Endothelial cell (in vitro differentiated cells): ENCODE measurements at places on chromosomes 7 and 10.

- DNase-seq = no peak
These were observed 84.5 kb downstream of the RTKN2 start for GRCh38 chr10:62183857-62184795.

- DNase-seq = no peak
These were observed 1274.6 kb downstream of the REEP3 start for GRCh38 chr10:64795847-64796246.

- no peak for DNase-seq
These were observed 9.6 kb downstream of the CCL26 start for GRCh38 chr7:75762350-75762917.

GRCh38 chr7:103573479-103574058, 127.6 kb upstream of the SLC26A5 start:
- DNase-seq = no peak

DNA sequence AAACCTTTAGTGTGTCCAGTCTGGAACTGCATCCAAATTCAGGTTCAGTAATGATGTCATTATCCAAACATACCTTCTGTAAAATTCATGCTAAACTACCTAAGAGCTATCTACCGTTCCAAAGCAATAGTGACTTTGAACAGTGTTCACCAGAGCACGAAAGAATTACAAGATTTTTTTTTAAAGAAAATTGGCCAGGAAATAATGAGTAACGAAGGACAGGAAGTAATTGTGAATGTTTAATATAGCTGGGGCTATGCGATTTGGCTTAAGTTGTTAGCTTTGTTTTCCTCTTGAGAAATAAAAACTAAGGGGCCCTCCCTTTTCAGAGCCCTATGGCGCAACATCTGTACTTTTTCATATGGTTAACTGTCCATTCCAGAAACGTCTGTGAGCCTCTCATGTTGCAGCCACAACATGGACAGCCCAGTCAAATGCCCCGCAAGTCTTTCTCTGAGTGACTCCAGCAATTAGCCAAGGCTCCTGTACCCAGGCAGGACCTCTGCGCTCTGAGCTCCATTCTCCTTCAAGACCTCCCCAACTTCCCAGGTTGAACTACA, 694 bp upstream of the FAS start:
- no peak for DNase-seq
